ENCODE measurements at places on chromosomes 4 and X.

- DNase-seq, result no peak
These were observed 88.5 kb downstream of the PHKA2 start for GRCh38 chrX:18895189-18895951.

DNA sequence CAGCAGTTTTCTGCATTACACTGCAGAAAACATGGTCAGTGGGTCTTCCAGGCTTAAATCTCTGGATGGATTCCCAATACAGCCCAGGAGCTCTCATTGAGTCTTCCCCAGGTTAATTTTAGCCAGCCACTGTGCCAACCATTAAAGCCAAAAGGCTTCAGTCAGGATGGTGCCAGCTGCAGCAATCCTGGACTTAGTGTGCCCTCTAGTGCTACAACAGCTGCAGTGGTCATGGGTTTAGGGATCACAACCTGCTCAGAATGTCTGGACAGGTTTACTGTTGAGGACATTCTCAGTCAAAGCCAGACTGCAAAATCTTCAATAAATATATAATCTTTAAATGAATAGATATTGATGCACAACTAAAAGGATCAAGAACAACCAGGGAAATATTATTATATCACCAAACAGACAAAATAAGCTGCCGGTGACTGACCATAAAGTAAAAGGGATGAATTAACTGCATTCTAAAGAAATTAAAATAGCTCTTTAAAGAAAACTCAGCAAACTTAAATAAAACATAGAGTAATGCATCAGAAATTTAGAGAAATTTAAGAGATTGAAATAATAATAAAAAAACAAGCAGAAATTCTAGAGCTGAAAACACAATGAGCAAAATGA is 639.9 kb downstream of the SPOCK3 start:
- DNase-seq, result no peak

- no peak for DNase-seq
These were observed 167.9 kb downstream of the SMIM20 start for GRCh38 chr4:26081795-26082498.

DNA sequence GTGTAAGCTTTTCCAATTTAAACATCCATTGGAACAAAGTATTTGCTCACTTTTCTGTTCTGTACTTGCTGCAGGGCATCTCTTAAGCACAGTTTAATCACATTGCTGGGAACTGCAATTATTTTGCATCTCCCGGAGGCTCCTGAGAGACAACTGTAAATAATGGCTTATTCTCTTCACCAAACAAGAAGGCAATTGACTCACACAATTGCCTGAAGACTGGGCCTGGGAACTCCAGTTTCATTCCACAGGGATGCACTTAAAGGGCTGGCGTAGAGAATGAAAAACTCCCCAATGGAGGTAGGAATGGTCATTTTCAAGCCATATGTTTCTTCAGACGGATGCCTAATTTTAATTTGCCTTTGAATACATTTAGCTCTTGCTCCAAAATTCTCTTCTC is 29.5 kb downstream of the TFDP3 start:
- DNase-seq, result no peak

All from bone marrow (tissue), 2 donors.